ENCODE measurements at places on chromosomes 16 and 17. TPM values are rescaled to one million over a fixed set of nuclear protein-coding genes. Genes with fewer than 3 reads are reported as not detected.
A peak's percentile ranks its signal among the peaks of the same experiment; 100 is the strongest.

DNA sequence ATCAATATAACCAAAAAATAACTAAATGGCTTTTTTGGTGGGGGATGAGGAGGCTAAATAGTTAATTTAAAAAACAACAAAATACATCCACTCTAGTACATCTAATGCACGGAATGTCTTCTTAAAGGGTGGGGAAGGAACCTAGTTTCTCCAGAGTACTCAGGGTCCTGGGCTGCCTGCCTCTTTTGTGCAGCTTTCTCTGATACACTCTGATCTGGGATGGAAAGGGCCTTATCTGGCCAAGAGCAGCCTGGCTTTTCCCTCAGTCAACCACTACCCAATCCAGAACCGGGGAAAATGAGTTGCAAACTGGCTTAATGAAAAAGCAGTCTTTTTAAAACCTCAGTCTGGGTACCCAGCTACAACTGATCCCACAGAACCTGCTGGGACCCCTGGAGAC, 42.9 kb downstream of the DCUN1D3 start:
- H3K4me1 ChIP-seq = no peaks in the 10 kb centered on the region
- DNase-seq = no peak
- H3K36me3 ChIP-seq = peaks cover 7% of the 10 kb centered on the region
- no peaks in the 10 kb centered on the region for H3K27me3 ChIP-seq
- H3K27ac ChIP-seq = no peak overlapping the region

DNA sequence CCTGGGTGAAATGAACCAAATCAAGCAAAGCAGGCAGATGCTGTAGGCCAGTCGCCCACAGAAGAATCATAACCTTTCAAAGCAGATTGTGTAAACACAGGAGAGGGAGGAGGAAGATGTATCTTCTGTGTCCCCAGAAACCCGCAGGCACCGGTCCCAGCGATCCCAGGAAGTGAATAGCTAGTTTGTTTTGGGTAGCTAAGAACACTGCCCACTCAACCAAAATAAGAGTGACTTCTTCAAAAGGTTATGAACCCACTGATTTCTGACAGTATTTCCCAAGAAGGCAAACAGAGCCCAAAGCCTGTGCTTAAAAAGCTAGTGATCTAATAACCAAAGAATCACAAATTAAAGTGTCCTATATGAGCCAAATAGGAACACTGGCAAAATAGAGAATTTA, 67.8 kb downstream of the GRIN2A start:
- peaks cover 3% of the 10 kb centered on the region for H3K4me1 ChIP-seq
- H3K4me3 ChIP-seq = no peak overlapping the region
- peaks cover 17% of the 10 kb centered on the region for H3K27me3 ChIP-seq

Gene CPHXL2
- not detected for total RNA-seq

- no peak overlapping the region for H3K4me3 ChIP-seq
- no peak overlapping the region for H3K27ac ChIP-seq
- H3K36me3 ChIP-seq = no peaks in the 10 kb centered on the region
- H3K27me3 ChIP-seq = peaks cover 29% of the 10 kb centered on the region
These were observed 13.4 kb downstream of the TPSG1 start for GRCh38 chr16:1211451-1212268.

Gene TM4SF5
- not detected for total RNA-seq

GRCh38 chr17:29645515-29646051, 22.9 kb upstream of the CORO6 start:
- peaks cover 21% of the 10 kb centered on the region for H3K4me1 ChIP-seq
- H3K27ac ChIP-seq = no peak overlapping the region
- no peaks in the 10 kb centered on the region for H3K36me3 ChIP-seq
- DNase-seq = no peak
- H3K4me3 ChIP-seq = no peak overlapping the region

GRCh38 chr16:88058136-88058535, 106.9 kb downstream of the BANP start:
- H3K27ac ChIP-seq = no peak overlapping the region
- no peak overlapping the region for H3K4me3 ChIP-seq
- H3K4me1 ChIP-seq = no peaks in the 10 kb centered on the region

Gene FAM117A
- total RNA-seq = 57.1 TPM

GRCh38 chr16:30381291-30382041, 895 bp downstream of the SEPTIN1 start:
- peaks cover 7% of the 10 kb centered on the region for H3K36me3 ChIP-seq
- H3K27ac ChIP-seq = peak overlapping the region; percentile 91
- H3K4me3 ChIP-seq = no peak overlapping the region
- H3K27me3 ChIP-seq = no peaks in the 10 kb centered on the region
- peak; percentile 84 for DNase-seq
- H3K4me1 ChIP-seq = peaks cover 42% of the 10 kb centered on the region

Gene PPY
- not detected for total RNA-seq

GRCh38 chr16:5498562-5498961, 401.0 kb upstream of the EEF2KMT start:
- H3K27ac ChIP-seq = no peak overlapping the region
- no peak for DNase-seq
- H3K36me3 ChIP-seq = no peaks in the 10 kb centered on the region
- H3K27me3 ChIP-seq = no peaks in the 10 kb centered on the region
- H3K4me1 ChIP-seq = no peaks in the 10 kb centered on the region

Gene CRYBA1
- total RNA-seq = not detected

Gene STX4
- total RNA-seq = 45.8 TPM

GRCh38 chr16:81703177-81704155, 75.6 kb upstream of the PLCG2 start:
- H3K4me3 ChIP-seq = no peak overlapping the region
- no peak for DNase-seq
- H3K27ac ChIP-seq = no peak overlapping the region
- H3K36me3 ChIP-seq = peaks cover 51% of the 10 kb centered on the region

DNA sequence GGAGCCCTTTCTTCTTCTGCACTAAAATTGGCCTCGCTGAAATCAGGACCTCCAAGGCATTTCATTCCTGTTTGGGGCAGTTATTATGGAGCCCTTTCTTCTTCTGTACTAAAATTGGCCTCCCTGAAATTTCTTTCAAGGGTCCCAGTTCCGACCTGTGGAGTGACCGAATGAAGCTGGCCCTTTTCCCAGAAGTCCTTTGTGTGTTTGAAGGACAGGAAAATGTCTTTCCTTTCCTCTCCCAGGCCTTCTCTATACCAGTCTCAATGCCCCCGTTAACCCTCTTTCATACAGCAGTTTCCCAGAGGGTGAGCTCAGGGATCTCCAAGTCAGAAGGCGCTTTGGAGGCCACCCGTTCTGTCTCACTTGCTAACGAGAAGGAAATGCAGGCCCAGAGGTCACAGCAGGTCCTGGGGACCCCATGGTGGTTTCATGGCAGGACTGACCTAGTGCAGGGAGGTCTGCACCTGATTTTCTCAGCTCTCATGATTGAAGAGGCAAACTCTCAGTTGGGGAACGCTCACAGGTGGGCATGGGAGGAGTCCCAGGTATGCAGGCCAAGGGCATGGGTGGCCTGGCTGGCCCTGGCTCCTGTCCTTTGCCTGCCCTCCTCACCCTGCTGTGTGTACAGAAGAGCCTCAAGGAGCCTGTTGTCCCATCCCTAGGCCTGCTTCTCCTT, 37.1 kb upstream of the DOC2B start:
- no peaks in the 10 kb centered on the region for H3K36me3 ChIP-seq
- no peak overlapping the region for H3K4me3 ChIP-seq
- no peak for DNase-seq
- no peaks in the 10 kb centered on the region for H3K27me3 ChIP-seq

GRCh38 chr16:74888232-74888862, 96.6 kb downstream of the WDR59 start:
- H3K27me3 ChIP-seq = no peaks in the 10 kb centered on the region
- peaks cover 90% of the 10 kb centered on the region for H3K36me3 ChIP-seq
- H3K4me1 ChIP-seq = peaks cover 4% of the 10 kb centered on the region

GRCh38 chr16:78235168-78235800, 135.8 kb downstream of the WWOX start:
- H3K4me1 ChIP-seq = no peaks in the 10 kb centered on the region
- H3K4me3 ChIP-seq = no peak overlapping the region
- no peaks in the 10 kb centered on the region for H3K36me3 ChIP-seq
- DNase-seq = peak; percentile 85
- H3K27ac ChIP-seq = no peak overlapping the region
- peaks cover 3% of the 10 kb centered on the region for H3K27me3 ChIP-seq

- DNase-seq = peak; percentile 44
- no peaks in the 10 kb centered on the region for H3K36me3 ChIP-seq
- no peak overlapping the region for H3K4me3 ChIP-seq
These were observed 91.0 kb downstream of the GSG1L start for GRCh38 chr16:27972500-27972899.

Gene SLFN12
- not detected for total RNA-seq

DNA sequence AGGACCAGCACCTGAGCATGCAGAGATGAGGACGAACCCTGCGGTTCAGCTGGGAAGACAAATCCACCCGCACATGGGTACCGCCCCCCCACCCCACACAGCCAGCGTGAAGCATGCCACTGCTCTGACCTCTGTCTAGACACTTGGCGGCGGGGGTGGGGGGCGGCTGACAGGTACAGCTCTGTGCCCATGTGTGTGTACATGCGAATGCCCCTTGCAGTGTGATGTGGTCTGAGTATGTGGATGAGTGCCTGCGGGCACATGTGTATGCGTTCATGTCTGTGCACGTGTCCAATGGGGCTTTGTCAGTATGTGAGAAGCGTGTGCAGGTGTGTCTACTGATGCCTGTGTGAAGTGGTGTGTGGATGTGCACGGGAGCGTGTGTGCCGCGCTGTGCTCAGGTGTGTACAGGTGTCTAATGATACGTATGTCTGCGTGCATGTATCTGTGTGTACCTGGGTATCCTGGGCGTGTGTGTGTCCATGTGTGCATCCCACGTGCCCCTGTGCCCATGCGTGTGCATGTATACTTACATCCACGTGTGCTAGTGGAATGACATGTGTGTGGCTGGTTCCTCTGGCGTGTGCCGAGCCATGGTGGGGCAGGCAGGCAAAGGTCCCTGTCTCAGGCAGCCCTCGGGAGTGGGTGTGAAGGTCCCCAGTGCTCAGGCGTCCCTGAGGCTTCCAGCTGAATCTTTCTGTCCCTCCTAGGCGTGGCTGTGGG, 636 bp upstream of the RAP1GAP2 start:
- H3K4me1 ChIP-seq = no peaks in the 10 kb centered on the region
- H3K4me3 ChIP-seq = no peak overlapping the region
- H3K27ac ChIP-seq = no peak overlapping the region
- DNase-seq = no peak
- H3K27me3 ChIP-seq = peaks cover 66% of the 10 kb centered on the region

Gene KDM8
- 9.1 TPM for total RNA-seq

Gene KCNH6
- not detected for total RNA-seq

Gene TMEM114
- total RNA-seq = not detected

- no peaks in the 10 kb centered on the region for H3K27me3 ChIP-seq
- no peak for DNase-seq
- no peak overlapping the region for H3K4me3 ChIP-seq
- peaks cover 44% of the 10 kb centered on the region for H3K4me1 ChIP-seq
- peaks cover 77% of the 10 kb centered on the region for H3K36me3 ChIP-seq
These were observed 6.3 kb downstream of the SLC12A4 start for GRCh38 chr16:67962135-67962534.

Gene SMIM36
- not detected for total RNA-seq

Gene ST6GALNAC1
- total RNA-seq = 42.9 TPM

GRCh38 chr16:25750488-25751216, 58.9 kb downstream of the HS3ST4 start:
- no peak overlapping the region for H3K27ac ChIP-seq
- no peak overlapping the region for H3K4me3 ChIP-seq
- H3K27me3 ChIP-seq = no peaks in the 10 kb centered on the region
- no peaks in the 10 kb centered on the region for H3K36me3 ChIP-seq

Gene CWC25
- 16.5 TPM for total RNA-seq

Gene NFATC2IP
- total RNA-seq = 49.2 TPM

DNA sequence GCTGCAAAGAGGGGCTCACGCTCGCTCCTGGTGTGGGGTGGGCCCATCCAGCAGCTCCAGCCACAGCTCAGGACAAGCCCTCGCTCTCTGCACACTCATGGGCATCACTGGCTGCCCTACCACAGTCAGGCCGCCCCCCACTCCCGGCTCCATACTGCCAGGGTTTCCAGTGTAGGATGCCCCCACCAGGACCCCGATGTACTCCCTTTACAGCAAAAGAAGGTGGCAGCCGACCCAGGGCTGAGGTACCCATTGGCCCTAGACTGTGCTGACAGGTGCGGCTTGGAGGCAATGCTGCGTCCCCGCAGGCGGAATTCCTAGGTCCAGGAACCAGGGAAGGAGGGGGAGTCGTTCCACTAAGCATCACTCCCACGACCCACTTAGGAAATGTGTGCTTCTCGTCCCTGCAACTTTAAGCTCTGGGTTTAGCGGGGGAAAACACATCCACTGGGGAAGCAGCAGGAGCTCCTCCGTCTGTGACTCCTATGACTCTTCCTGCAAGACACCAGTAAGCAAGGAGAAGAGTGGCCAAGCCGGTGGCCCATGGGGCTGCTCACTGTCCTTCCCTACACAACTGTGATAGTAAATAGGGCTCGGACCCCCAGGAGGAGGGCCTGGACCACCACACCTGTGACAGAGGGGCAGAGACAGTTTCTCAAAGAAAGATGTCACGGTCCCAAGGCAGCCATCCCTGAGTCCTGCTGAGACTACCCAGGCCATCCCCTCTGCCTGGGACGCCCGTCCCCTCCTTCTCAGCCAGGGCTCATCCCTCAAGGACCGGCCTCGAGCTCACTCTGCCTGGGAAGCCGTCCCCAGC, 13.1 kb downstream of the CORO7 start:
- H3K36me3 ChIP-seq = peaks cover 79% of the 10 kb centered on the region
- H3K27me3 ChIP-seq = no peaks in the 10 kb centered on the region
- no peak overlapping the region for H3K4me3 ChIP-seq

GRCh38 chr16:56225017-56225742, 33.9 kb downstream of the GNAO1 start:
- H3K4me1 ChIP-seq = no peaks in the 10 kb centered on the region
- H3K27ac ChIP-seq = no peak overlapping the region
- H3K27me3 ChIP-seq = no peaks in the 10 kb centered on the region
- H3K36me3 ChIP-seq = no peaks in the 10 kb centered on the region

DNA sequence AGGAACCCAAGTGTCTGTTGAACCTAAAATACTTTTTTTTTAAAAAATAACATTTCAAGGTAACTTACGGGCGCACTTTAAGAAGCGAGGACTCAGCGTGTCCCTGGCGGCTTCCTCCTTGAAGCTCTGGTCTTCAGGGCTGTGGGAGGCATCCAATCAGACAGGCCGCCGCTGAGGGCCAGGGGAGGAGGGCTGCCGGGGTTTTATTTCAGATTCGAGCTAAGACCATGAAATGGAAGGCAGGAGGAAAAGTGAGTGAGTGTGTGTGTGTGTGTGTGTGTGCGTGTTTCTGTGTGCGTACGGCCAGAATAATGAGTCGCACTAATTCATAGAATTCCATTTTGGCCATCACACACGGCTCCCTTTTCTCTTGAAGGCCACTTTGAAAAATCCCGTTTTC, 41.1 kb downstream of the C16orf78 start:
- no peak for DNase-seq
- no peak overlapping the region for H3K4me3 ChIP-seq
- no peak overlapping the region for H3K27ac ChIP-seq
- no peaks in the 10 kb centered on the region for H3K4me1 ChIP-seq

- no peak overlapping the region for H3K27ac ChIP-seq
- H3K27me3 ChIP-seq = peaks cover 71% of the 10 kb centered on the region
- peaks cover 7% of the 10 kb centered on the region for H3K4me1 ChIP-seq
These were observed 111.9 kb downstream of the GNAO1 start for GRCh38 chr16:56303066-56303715.

Gene TNFRSF12A
- 29.3 TPM for total RNA-seq

Gene CCL22
- total RNA-seq = 0.29 TPM

GRCh38 chr16:23141500-23141899, 7.8 kb downstream of the USP31 start:
- no peak overlapping the region for H3K4me3 ChIP-seq
- H3K36me3 ChIP-seq = no peaks in the 10 kb centered on the region
- no peaks in the 10 kb centered on the region for H3K27me3 ChIP-seq
